ENCODE measurements at places on chromosomes 12 and 14.
A peak's percentile ranks its signal among the peaks of the same experiment; 100 is the strongest.

- DNase-seq = no peak
These were observed 475.4 kb downstream of the NPAS3 start for GRCh38 chr14:33414041-33414440.

DNA sequence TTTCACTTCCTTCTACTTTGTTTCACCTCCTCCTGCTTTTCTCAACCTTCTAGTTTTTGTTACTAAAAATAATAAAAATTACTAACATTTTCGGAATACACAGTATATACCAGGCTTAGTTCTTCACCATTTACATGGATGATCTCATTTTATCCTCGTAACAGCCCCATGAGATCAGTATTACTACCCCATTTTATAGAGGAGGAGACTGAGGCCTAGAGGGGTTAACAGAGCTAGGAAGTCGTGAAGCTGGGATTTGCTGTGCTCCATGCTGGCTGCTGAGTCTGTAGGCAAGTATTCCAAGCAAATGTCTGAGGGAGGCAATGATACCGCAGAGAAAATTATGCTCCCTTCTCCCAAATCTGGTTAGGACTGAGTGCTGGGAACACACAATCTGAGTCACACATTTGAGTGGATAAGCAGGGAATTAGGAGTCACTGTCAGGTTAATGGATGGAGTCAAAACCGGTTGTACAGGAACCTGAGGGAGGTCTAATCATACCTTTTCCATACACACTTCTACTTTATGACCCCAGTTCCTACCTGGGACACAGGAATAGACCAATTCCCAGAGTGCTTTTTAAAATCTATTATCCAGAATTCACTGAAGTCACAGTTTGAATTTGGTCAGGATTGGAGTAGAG, 51.1 kb downstream of the ZFYVE26 start:
- no peak for DNase-seq

DNA sequence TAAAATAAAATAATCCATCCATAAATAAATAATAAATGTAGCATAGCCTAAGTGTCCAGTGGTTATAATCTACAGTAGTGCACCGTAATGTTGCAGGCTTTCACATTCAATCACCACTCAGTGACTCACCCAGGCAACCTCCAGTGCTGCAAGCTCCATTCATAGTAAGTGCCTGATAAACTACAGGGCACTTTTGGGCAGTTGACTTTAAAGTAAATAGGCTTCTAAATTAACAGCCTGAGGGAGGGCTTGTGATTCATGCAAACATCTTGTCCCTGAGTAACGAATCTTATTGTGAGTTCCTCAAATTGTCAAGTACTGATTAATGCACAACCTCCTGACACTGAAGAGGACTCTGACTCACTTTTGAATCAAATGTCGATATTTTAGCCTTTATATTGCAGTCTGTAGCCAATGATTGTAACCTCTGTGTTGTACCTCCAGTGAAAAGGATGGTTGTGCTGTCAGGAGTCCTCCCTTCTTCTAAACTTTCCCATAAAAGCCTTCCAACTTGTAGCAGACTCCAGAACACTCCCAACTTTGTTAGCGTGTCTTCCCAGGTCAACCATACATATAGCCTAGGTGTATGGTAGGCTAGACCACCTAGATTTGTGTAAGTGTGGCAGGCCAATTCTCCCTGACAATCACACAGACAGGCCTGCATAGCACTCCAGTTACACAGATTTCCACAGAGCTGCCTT, 55.0 kb upstream of the BICD1 start:
- DNase-seq = no peak

GRCh38 chr14:79840103-79840502, 371.2 kb downstream of the DIO2 start:
- DNase-seq = no peak

DNA sequence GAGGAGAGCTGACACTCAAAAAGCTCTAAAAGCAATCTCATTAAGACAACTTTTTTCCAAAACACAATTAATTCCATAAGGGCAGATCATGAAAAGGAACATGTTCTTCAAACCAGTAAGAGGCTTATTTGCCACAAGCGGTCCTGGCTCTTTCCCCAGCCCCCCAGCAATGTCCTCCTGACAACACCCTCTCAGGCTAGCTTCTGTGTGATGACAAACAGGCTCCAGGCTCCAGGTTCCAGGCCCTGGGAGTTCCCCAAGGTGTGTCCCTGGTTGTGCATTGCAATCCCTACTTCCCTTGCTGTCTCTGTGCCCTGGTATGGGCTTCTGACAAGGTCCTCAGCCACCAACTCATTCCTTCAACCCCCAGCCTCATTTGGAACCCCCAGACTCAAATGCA, 8.9 kb downstream of the HVCN1 start:
- no peak for DNase-seq

- DNase-seq = no peak
These were observed 27.9 kb downstream of the TMCC3 start for GRCh38 chr12:94622475-94622874.

DNA sequence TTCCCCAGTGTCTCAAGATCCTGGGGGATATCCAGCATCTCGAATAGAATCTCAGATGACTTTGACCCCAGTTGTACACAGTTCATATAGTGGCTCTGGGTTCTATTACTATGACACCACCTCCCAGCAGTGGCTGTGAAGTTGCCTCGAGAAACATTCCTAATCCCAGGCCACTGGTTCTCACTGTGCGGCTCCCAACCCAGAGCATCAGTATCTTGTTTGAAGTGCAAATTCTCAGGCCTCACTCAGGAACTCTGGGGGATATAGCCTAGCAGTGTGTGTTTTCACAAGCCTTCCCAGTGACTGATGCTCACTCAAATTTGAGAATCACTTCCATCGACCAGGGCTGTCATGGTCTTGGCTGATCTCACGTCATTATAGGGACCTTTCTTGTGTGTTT, 69.3 kb upstream of the IGF1 start:
- no peak for DNase-seq

GRCh38 chr12:104154806-104155205, 16.8 kb upstream of the NFYB start:
- no peak for DNase-seq

- DNase-seq = peak; percentile 29
These were observed 71.9 kb upstream of the NCOR2 start for GRCh38 chr12:124639122-124639806.

- DNase-seq = no peak
These were observed 43.5 kb downstream of the BCAT1 start for GRCh38 chr12:24905431-24905830.

DNA sequence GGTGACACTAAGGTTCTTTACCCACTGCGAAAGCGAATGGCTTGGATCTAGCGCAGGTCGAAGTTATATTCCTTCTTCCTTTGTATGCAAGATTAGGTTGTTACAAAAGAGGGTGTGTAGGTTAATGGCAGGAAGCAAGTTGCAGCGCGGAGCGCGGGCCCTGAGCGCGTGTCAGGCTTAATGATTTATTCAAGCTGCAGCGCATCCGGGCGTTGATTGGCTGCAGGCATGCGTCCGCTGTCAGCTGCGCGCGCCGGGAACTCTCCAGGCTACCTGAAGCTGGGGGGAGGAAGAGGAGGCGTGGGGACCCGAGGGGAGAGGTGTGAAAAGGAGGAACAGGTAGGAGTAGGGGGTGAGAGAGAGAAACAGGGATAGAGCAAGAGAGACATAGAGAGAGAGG, 7.4 kb downstream of the ASCL1 start:
- no peak for DNase-seq

- DNase-seq = no peak
These were observed 8.0 kb upstream of the NRXN3 start for GRCh38 chr14:78162202-78162601.

DNA sequence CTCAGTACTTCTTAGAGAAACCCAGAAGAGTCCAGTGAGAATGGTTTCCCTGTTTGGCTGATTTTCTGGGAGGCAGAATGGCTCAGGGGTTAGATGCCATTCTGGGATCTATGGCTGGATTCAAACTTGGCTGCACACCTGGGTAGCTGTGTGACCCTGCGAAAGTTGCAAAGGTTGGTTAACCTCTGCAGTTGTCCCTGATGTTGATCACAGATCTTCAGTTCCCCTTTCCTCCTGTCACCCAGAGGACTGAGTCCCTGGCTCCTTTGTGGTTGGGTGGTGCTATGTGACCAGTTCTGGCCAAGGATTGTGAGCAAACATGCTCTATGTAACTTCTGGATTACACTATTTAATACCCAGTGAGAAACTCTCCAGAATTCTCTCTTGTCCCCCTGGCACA, 418.0 kb downstream of the RGS6 start:
- no peak for DNase-seq

- no peak for DNase-seq
These were observed 46.1 kb downstream of the RNFT2 start for GRCh38 chr12:116784238-116784612.

DNA sequence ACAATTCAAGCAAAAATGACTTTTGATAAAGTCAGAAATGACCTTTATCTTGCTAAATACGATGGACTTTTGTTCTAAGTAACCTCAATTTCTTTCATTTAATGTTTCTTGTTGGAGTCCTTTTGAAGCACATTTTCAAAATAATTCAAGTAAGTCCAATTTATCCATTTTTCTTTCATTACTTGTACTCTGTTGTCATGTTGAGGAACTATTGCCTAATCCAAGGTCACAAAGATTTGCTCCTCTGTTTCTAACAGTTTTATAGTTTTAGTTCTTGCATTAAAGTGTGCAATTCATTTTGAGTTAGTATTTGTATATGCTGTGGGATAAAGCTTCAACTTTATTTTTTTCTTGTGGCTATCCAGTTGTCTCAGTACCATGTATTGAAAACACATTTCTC, 66.7 kb downstream of the CCER1 start:
- DNase-seq = no peak

Data from cerebellar cortex (tissue), 1 donor.